Activated naive CD4-positive, alpha-beta T cell treated with Interleukin-2 at 50 U/mL for 16 hours (primary cell): ENCODE measurements at places on chromosomes 7 and 10.
A peak's percentile ranks its signal among the peaks of the same experiment; 100 is the strongest.

DNA sequence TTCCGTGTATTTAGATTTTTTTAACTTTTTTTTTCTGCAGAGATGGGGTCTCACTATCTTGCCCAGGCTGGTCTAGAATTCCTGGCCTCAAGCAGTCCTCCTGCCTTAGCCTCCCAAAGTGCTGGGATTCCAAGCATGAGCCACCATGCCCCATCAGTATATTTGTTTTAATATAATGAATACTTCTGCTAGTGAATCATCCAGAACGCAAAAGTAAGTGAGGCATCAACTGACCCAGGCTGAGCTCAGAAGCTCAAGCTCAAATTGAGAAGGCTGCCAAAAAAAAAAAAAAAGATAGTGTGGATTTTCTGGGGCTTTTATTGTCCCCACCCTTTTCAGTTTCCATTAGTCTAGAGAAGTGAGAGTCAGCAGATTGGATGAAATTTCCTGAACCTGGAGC is 39.0 kb upstream of the TECTB start:
- DNase-seq: no peak

- no peak for DNase-seq
These were observed 12.7 kb upstream of the AGR2 start for GRCh38 chr7:16817536-16817935.

- DNase-seq: no peak
These were observed 11.8 kb downstream of the INPP5A start for GRCh38 chr10:132549371-132549770.

DNA sequence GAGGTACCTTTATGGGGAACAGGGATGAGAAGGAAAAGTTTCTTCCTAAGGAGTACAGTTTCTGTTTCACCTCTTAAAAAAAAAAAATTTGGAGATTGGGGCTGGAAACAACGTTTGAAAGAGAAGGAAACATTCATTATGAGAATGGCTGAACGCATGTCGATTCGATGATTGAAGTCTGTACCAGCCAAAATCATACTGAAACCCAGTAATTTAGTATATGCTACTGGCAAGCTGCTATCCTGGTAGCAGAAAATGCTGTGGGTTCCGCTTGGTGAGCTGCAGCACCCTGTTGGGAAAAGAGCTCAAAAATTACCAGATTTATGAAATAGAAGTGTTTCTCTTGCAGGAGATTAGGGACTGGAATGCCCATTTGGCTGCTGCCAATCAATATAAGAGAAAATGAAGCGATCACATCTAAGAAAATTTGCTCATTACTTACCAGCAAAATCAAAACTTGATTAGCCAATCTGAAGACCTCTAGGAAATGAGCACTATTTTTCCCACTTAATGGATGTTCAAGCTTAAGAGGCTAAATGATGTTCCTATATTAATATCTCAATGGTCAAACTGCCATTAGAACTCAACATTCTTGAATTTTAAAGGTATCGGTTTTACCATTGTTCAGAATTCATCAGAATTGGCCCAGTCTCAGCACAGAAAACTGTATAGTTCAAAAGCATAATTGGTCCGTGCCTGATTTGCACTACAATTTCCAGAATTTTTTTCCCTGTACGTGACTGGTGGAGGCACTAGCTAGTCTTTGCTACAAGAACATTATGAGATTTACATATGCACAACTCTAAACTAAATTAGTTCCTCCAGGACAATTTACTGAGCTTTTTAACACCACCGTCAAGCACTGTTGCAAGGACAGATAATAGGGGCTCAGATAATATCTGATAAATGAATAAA is 1.2 kb upstream of the ITGB1 start:
- peak; percentile 43 for DNase-seq

GRCh38 chr7:116528008-116528789 is 3.4 kb downstream of the CAV1 start:
- DNase-seq: no peak

GRCh38 chr10:127578259-127578960 is 29.3 kb downstream of the NPS start:
- DNase-seq: no peak
